ENCODE measurements at places on chromosomes 7 and 10.

GRCh38 chr10:122464250-122464510 is 2.8 kb downstream of the HTRA1 start:
- no peak for DNase-seq

DNA sequence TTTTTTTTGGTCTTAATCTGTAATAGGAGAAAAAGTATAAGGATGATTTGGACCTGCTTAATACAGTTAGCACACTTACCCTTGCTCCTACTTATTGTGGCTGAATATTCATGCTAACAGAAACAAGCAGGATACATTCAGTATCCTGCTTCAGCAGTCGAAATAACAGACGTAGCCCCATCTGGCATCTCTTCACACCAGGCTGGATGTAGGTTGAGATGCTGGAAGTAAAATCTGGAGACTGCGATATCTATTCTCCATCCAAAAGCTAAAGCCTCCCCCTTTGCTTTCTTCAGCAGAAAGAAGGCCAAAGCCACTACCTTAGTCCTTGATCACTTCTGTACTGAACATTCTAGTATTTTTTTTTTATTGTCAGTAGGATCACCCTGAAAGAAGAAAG is 537.4 kb downstream of the AUTS2 start:
- DNase-seq = peak; percentile 46

GRCh38 chr7:27883696-27884095 is 143.7 kb downstream of the TAX1BP1 start:
- DNase-seq = no peak

GRCh38 chr7:2633538-2634266 is 1.9 kb downstream of the TTYH3 start:
- DNase-seq = no peak

DNA sequence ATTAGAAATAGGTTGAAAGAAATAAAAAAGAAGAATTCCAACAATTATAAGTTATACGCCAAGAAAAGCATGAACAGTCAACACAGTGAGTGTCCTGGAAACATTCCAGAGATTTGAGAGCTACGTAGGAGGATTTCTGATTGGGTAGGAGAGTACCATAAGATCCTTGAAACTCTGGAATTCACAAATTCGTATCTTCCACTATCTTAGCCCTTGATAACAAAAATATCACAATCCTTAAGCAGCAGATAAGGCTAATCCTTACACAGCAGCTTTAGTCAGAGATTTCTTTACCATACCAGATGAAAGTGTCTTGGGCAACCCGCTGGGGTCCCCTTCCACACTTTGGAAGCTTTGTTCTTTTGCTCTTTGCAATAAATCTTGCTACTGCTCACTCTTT is 8.2 kb downstream of the TPK1 start:
- DNase-seq = no peak

- DNase-seq = no peak
Observed at GRCh38 chr10:6402349-6402709, 177.7 kb downstream of the PRKCQ start.

GRCh38 chr7:29255906-29256692 is 61.5 kb downstream of the CHN2 start:
- DNase-seq = no peak

- DNase-seq = no peak
Observed at GRCh38 chr7:128265156-128265905, 24.3 kb downstream of the LEP start.

DNA sequence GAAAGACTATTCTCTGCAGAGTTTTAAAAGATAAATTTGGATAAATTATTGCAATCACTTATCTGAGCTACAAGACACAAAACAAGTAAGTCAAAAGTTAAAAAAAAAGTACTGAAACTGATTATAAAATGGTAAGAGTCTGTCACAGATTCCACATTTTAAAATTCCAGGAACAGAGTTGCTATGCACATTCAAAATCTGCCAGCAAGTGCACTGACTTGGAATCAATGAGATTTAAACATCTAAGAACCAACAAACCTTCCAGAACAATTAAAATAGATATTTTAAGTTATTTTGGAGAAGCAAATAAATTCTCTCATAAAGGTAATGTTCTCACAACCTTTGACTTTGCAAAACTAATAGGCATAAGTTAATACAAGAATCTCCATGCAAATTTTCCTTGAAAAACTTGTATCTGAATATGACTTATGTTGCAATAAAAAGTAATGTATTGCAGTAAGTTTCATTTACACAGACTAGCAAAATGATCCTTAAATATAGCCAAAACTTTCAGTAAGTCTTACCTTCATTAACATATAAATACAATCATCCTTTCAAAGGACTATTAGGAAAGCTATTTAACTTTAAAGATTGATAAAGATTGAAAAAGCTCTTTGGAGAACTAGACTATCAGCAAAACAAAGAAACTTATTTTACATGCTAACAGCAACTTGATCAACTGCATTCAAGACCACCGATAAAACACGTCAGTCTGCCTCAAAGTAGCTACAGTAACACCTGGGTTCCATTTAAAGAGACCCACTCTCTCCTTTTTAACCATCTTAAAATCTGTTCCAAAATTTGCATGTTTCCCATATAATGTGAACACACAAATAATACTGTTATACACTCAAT is 4.4 kb downstream of the ETV1 start:
- DNase-seq = no peak

DNA sequence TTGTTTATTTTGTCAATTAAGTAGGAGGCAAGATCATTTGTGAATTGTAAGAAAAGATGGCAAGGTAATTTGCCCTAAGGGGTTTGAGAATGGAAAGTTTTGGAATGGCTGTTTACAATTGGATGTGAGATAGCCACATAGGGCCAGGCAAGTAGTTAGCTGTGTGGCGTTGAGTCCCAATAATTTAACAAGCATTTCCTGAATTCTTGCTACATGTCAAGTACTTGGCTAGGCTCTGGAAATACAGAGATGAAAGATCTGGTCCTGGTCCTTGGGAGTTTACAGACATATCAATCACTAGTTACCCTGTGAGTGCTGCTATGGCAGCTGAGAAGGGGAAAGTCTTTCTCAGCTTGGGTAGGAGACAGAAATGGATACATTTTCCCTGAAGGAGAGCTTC is 401.6 kb downstream of the SUGCT start:
- DNase-seq = no peak

All from NCI-H524 (cell line).